ENCODE measurements at places on chromosomes 5 and 9. TPM values are rescaled to one million over a fixed set of nuclear protein-coding genes. Genes with fewer than 3 reads are reported as not detected.

GRCh38 chr5:107455111-107455544, 215.6 kb downstream of the EFNA5 start:
- H3K36me3 ChIP-seq, result no peaks in the 10 kb centered on the region
- no peak for DNase-seq
- no peak overlapping the region for H3K4me3 ChIP-seq
- no peak overlapping the region for H3K27ac ChIP-seq

DNA sequence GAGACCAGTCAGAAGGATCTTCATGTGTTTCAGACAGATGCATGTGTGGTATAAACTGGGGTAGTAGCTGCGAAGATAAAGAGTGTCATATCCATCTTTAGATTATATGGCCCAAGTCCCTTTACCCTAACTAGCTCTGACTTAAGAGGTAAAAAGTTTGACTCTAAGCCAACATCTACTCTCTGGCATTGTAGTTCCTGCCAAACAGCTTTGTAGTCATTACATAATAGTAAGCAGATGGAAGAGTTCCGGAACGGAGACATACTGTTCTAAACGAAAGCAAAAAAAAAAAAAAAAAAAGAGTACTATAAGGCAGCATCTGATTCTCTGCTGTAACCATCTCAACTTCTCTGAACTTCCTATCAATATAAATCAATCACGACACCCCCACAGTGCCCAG, 48.8 kb downstream of the CEMIP2 start:
- no peaks in the 10 kb centered on the region for H3K27me3 ChIP-seq
- no peak overlapping the region for H3K27ac ChIP-seq
- no peaks in the 10 kb centered on the region for H3K4me1 ChIP-seq
- H3K4me3 ChIP-seq, result no peak overlapping the region
- H3K36me3 ChIP-seq, result no peaks in the 10 kb centered on the region

- DNase-seq, result no peak
- no peaks in the 10 kb centered on the region for H3K27me3 ChIP-seq
- no peak overlapping the region for H3K4me3 ChIP-seq
- H3K27ac ChIP-seq, result no peak overlapping the region
- no peaks in the 10 kb centered on the region for H3K36me3 ChIP-seq
- peaks cover 7% of the 10 kb centered on the region for H3K4me1 ChIP-seq
Measured at GRCh38 chr5:5343568-5343967, 78.9 kb upstream of the ICE1 start.

GRCh38 chr9:12815888-12816287, 41.1 kb downstream of the LURAP1L start:
- H3K4me1 ChIP-seq, result peaks cover 61% of the 10 kb centered on the region
- H3K4me3 ChIP-seq, result no peak overlapping the region
- DNase-seq, result no peak
- H3K36me3 ChIP-seq, result no peaks in the 10 kb centered on the region
- no peaks in the 10 kb centered on the region for H3K27me3 ChIP-seq

DNA sequence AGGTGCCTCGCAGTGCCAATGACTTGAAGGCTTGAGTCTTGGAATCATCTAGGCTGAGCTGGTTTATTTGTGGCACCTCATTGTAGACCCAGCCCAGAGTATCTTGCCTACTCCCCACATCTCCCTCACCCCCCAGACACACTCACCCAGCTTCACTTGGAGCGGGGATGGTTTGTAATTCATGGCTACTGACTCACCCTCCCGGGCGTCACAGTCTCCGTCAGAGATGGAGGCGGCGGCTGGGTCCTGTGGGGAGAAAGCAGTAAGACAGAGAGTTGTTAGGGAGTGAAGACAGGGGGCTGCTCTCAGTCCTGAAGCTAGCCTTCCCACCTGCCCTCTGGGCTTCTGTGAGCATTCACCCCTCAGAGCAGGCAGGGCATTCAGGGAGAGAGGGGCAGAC, 29.0 kb upstream of the MYORG start:
- H3K27me3 ChIP-seq, result no peaks in the 10 kb centered on the region
- H3K36me3 ChIP-seq, result peaks cover 40% of the 10 kb centered on the region
- no peak overlapping the region for H3K4me3 ChIP-seq
- no peak for DNase-seq
- no peak overlapping the region for H3K27ac ChIP-seq

DNA sequence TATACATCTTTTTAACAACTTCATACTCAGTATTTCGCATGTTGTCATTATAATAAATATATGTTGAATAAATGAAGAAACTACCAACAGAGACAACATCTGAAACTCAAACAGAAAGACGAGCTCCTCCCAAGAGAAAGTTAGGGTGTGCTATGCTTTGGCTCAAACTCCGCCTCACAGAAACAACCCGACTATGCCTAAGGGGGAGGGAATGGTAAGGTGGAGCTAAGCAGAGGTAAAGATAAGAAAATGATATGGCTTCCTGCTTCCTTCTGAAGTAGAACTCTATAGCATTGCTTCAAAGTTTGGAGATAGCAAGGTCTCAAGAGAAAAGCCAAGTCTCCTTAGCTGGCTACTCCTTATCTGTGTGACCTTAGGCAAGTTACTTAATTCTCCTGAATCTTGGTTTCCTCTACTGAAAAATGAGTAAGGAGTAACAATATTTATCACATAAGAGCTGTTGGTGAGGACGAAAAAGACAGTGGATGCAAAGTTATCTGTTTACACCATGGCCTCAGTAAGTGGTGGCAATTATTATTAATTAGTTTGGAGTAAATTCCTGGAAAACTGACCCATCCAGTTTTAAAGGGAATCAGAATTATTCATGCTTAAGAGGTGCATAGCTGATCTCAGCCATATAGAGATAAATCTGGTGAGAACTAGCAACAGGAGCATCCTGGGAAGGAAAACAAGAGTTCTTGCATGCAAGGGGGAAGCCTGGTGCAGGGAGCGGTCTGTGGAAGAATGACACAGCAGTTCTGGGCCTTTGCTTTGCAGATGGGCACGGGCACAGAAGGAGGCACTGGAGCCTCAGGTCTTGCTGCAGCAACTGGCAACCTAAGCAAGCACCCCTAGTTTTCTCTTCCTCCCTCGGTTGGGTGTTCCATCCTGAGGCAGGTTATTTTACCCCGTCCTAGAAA, 73.3 kb downstream of the GLIS3 start:
- H3K4me1 ChIP-seq, result no peaks in the 10 kb centered on the region
- H3K27ac ChIP-seq, result no peak overlapping the region
- H3K36me3 ChIP-seq, result no peaks in the 10 kb centered on the region
- H3K27me3 ChIP-seq, result no peaks in the 10 kb centered on the region

DNA sequence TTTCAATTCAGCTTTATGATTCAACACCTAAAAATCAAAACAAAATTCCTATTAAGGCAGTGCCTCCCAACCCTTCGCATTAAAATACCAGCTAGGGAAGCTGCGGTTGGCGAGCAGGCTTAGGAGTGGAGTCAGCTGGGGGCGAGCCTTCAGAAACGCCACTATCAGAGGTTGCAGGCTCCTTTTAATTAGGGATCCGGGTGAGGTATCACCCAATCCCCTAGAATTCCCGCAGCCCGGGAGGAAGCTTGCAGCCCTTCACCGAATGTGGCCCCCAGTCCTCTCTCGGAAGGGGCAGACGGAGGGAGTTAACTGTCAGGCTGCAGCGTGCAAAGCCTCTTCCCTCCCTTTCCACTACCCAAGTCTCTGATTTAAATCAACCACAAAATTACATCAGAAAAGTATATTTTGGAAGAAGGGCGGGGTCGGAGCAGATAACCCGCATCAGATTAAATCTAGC, 1.7 kb downstream of the STC2 start:
- H3K36me3 ChIP-seq, result no peaks in the 10 kb centered on the region
- peaks cover 50% of the 10 kb centered on the region for H3K4me1 ChIP-seq
- H3K27me3 ChIP-seq, result peaks cover 5% of the 10 kb centered on the region
- DNase-seq, result no peak

The CDK9 gene
- 66.3 TPM for total RNA-seq

The OTULINL gene
- 8.8 TPM for total RNA-seq

The C9orf50 gene
- total RNA-seq, result not detected

The C5orf58 gene
- not detected for total RNA-seq

The MRPL36 gene
- 50.1 TPM for total RNA-seq

The TMEM252 gene
- not detected for total RNA-seq

The C9 gene
- total RNA-seq, result not detected
